ENCODE measurements at places on chromosomes 11 and 22.

GRCh38 chr11:124896821-124897391 is 759 bp downstream of the ROBO4 start:
- DNase-seq = no peak

DNA sequence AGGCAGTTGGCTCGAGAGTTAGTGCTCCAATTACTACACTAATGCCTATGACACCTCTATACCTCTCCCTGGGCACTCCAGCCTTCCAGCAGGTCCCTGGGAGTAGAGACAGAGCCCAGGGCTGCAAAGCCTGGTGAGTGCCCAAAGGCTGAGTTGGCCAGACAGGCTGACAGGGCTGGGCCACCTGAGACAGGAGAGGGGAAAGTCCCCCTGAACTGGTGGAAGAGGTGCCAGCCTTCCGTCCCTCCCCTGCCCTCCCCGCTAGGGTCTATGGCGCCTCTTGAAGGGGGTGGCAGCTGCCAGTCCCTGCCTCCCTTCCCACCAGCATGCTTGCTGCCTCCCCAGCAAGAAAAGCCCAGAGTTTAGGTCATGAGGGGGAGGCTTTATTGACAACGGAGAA is 3.0 kb downstream of the KCNJ11 start:
- no peak for DNase-seq

- DNase-seq = peak; percentile 96
Observed at GRCh38 chr22:31646186-31647019, 15.6 kb downstream of the PISD start.

GRCh38 chr11:42595876-42596275 is 715.9 kb upstream of the API5 start:
- no peak for DNase-seq

DNA sequence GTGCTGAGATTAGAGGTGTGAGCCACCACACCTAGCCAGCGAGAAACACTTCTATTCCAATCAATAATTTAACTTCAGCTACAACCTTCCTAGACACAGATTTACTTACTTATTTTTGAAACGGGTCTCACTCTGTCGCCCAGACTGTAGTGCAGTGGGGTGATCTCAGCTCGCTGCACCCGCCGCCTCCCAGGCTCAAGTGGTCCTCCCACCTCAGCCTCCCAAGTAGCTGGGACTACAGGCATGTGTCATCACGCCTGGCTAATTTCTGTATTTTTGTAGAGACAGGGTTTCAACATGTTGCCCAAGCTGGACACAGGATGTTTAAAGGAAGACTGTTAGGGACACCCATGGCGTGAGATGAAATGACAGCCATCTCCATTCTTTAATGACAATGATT is 61.3 kb downstream of the MICAL3 start:
- DNase-seq = no peak

GRCh38 chr22:26267856-26268255 is 98.6 kb downstream of the SEZ6L start:
- no peak for DNase-seq
